Stimulated activated memory B cell treated with anti-CD40 and anti-IgM and Interleukin-4, amounts not matched to agents 10 μg/mL and 1 μg/mL and 100 μg/mL, for 72 hours (primary cell): ENCODE measurements at places on chromosomes 4 and X.

DNA sequence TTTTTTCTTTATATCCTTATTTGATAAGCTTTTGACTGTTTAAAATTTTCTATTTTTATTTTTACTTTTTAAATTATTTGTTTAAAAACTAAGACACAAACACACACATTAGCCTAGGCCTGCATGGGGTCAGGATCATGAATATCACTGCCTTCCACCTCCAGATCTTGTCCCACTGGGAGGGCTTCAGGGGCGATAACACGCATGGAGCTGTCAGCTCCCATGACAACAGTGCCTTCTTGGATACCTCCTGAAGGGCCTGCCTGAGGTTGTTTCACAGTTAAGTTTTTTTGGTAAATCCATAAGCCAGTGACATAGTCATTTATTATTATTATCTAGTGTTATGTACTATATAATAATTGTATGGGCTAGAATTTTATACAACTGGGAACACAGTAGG is 85.4 kb upstream of the FAT1 start:
- no peak for ATAC-seq

- no peak for ATAC-seq
Observed at GRCh38 chrX:145844886-145845285, 27.3 kb downstream of the SLITRK2 start.

GRCh38 chr4:36325926-36326325 is 44.5 kb downstream of the DTHD1 start:
- ATAC-seq = no peak

DNA sequence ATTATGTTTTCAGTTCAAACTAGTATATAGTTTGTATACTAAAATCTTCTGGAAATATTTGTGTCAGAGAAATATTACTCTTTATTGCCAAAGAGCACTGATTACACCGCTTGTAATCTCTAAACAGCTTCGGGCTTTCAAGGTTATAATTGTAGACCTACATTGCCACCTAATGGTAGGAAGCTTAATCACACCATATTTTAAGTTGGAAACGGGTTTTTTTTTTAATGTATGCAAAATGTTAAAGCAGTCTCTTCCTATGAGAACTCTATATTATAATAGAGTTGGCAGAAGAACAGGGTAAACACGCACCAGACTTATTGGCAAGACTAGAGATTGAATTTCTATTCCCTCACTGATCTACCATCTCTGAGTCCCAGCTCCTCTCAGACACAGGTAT is 19.5 kb upstream of the NFXL1 start:
- ATAC-seq = no peak

GRCh38 chr4:177401658-177402273 is 40.5 kb downstream of the AGA start:
- no peak for ATAC-seq

DNA sequence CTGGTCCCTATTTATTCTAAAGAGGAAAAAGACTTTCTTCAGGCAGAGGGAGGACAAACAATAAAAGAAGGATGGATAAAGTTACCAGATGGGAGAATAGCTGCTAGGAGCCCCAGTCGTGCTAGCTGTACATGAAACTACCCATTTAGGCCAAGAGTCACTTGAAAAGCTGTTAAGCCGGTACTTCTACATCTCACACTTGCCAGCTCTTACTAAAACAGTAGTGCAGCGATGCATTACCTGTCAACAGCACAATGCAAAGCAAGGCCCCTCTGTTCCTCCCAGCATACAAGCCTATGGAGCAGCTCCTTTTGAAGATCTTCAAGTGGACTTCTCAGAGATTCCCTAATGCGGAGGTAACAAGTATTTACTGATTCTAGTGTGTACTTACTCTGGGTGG is 1138.8 kb downstream of the ARAP2 start:
- ATAC-seq = no peak

GRCh38 chr4:142079959-142080358 is 443.6 kb downstream of the IL15 start:
- no peak for ATAC-seq

- peak; percentile 32 for ATAC-seq
Observed at GRCh38 chr4:8110071-8110986, 48.3 kb downstream of the ABLIM2 start.

- peak; percentile 96 for ATAC-seq
Observed at GRCh38 chrX:132480581-132481203, 8.1 kb downstream of the MBNL3 start.

- no peak for ATAC-seq
Observed at GRCh38 chrX:48751343-48751742, 10.2 kb upstream of the GLOD5 start.

GRCh38 chr4:15765391-15765790 is 12.7 kb upstream of the CD38 start:
- ATAC-seq = no peak

- no peak for ATAC-seq
Observed at GRCh38 chr4:75718529-75718928, 5.8 kb upstream of the USO1 start.

GRCh38 chr4:15707363-15707715 is 4.5 kb downstream of the BST1 start:
- ATAC-seq = no peak

- ATAC-seq = no peak
Observed at GRCh38 chrX:41630091-41630490, 58.7 kb upstream of the GPR34 start.
